ENCODE measurements at places on chromosomes 2 and 18. TPM values are rescaled to one million over a fixed set of nuclear protein-coding genes. Genes with fewer than 3 reads are reported as not detected.
A peak's percentile ranks its signal among the peaks of the same experiment; 100 is the strongest.

The CACNB4 gene
- total RNA-seq, result 1.6 TPM

DNA sequence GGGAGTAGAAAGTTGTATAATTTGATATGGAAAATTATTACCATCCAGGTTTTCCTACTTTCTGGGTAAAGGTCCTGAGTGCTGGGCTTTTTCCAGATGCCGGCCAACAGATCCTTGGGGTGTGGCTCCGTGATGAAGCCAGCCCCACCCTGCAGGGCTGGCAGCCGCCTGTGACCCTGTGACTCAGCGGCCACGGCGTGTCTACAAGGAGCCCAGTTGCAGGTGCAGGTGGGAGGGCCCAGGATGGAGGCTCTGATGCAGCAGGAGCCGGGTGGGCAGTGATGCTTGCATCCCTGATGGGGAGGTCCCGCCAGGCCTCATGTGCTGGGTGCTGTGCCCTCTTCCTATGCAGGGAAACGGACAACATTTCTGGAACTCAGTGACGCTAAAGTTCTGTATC is 96.0 kb upstream of the ALKAL2 start:
- H3K27ac ChIP-seq, result no peak overlapping the region
- no peak overlapping the region for H3K4me3 ChIP-seq
- H3K27me3 ChIP-seq, result no peaks in the 10 kb centered on the region
- H3K36me3 ChIP-seq, result no peaks in the 10 kb centered on the region
- DNase-seq, result no peak

- H3K36me3 ChIP-seq, result no peaks in the 10 kb centered on the region
- no peaks in the 10 kb centered on the region for H3K4me1 ChIP-seq
- no peak overlapping the region for H3K4me3 ChIP-seq
- no peaks in the 10 kb centered on the region for H3K27me3 ChIP-seq
- no peak overlapping the region for H3K27ac ChIP-seq
These were observed 75.6 kb upstream of the TTN start for GRCh38 chr2:178882666-178883440.

DNA sequence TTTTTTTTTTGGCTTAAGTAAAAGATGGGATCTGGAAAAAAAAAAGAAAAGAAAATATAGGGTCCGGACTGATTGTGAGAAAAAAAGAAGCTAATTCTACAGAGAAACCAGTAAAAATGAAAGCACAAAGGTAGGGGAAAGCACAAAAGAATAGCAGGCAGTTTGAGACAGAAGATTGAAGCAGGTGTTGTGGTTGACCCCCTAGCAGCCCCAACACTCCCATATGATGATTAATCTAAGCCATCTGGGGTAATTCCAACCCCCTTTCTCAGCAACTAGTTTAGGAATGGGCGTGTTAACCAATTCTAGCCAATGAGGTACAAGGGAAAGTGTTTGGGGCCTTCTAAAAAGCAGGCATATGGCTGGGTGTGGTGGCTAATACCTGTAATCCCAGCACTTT is 77.0 kb downstream of the MBD2 start:
- DNase-seq, result no peak
- H3K27me3 ChIP-seq, result no peaks in the 10 kb centered on the region
- H3K4me1 ChIP-seq, result no peaks in the 10 kb centered on the region
- H3K27ac ChIP-seq, result no peak overlapping the region

- no peaks in the 10 kb centered on the region for H3K27me3 ChIP-seq
- no peaks in the 10 kb centered on the region for H3K4me1 ChIP-seq
- no peak for DNase-seq
- H3K4me3 ChIP-seq, result no peak overlapping the region
These were observed 897.6 kb downstream of the BCL11A start for GRCh38 chr2:59655809-59656208.

GRCh38 chr2:123808243-123808642 is 216.8 kb upstream of the CNTNAP5 start:
- H3K27me3 ChIP-seq, result no peaks in the 10 kb centered on the region
- H3K36me3 ChIP-seq, result no peaks in the 10 kb centered on the region
- H3K4me1 ChIP-seq, result no peaks in the 10 kb centered on the region
- no peak overlapping the region for H3K4me3 ChIP-seq
- DNase-seq, result no peak

DNA sequence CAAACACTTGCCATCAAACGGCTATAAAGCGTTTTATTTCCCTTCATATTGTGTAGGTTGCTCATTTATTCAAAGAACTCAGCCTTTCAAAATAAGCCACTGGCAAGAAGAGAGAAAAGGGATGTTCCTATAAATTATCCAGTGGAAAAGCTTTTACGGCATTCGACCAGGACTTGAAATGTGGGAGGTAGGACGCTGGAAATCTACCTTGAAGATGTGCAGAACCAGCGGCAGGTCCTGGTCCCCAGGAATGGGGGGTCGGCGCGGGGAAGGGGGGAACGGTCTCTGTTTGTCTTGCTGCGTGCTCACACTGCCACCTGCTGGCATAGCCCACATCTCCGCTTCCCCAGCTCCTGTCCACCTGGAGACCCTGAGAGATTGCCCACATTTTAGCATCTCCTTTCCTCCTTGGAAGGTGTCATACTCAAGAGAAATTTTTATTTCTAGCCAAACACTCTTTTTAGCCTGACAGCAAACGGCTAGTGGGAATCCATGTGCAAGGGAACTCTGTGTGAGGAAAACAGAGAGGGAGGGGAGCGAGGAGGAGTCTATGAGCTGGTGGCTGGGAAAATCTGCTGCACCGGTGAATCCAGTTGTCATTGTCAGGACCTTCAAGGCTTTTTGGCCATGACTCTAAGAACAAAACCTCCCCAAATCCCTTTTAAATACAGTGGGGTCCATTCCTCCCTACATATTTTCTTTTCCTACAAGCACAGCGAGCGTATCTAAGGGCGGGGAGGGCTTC is 349.0 kb upstream of the PKDCC start:
- H3K4me1 ChIP-seq, result no peaks in the 10 kb centered on the region
- H3K27me3 ChIP-seq, result no peaks in the 10 kb centered on the region
- H3K27ac ChIP-seq, result no peak overlapping the region
- no peaks in the 10 kb centered on the region for H3K36me3 ChIP-seq

DNA sequence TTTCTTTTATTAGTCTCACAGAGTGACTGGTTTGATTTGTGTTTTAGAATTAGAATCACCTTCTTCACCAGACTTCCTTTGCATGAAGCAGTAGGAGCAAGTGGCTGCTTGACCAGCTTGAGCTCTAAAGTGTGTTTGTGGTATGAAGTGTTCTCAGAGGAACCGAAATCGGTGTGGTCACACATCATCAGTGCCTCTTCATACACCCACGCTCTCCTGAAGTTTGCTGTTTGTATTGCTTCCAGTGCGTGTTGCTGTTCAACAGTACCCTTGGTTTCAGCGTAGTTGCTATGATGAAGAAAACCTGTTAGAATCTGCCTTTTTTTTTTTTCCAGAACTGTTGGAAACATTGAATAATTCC is 77.9 kb downstream of the LIMS1 start:
- H3K4me3 ChIP-seq, result no peak overlapping the region
- H3K4me1 ChIP-seq, result peaks cover under 1% of the 10 kb centered on the region
- DNase-seq, result no peak
- no peaks in the 10 kb centered on the region for H3K36me3 ChIP-seq
- H3K27ac ChIP-seq, result peak overlapping the region; percentile 66

The SLC23A3 gene
- total RNA-seq, result 2.0 TPM

DNA sequence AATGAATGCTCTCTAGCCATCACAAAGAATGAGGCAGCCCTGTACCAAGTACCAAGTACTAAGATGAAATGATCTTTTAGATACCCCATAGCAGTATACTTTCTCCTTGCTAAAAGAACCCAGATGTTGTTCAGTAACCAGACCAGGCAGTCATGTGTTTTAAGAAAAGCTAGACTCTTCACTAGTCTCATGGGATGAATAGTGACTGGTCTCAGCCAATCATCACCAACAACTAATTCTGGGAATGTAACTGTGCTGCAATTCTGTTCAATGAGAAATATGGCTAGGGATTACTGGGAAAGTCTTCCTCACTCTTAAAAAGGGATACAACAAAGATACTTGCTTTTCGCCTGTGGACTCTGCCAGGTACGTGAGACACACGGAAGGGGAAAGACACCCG is 29.5 kb downstream of the MBOAT2 start:
- H3K36me3 ChIP-seq, result no peaks in the 10 kb centered on the region
- no peak for DNase-seq
- no peak overlapping the region for H3K4me3 ChIP-seq
- H3K4me1 ChIP-seq, result no peaks in the 10 kb centered on the region
- H3K27ac ChIP-seq, result no peak overlapping the region

The UCN gene
- total RNA-seq, result 0.80 TPM

GRCh38 chr2:234339011-234339410 is 157.9 kb downstream of the ARL4C start:
- no peaks in the 10 kb centered on the region for H3K4me1 ChIP-seq
- DNase-seq, result no peak
- no peaks in the 10 kb centered on the region for H3K36me3 ChIP-seq
- no peaks in the 10 kb centered on the region for H3K27me3 ChIP-seq
- H3K27ac ChIP-seq, result no peak overlapping the region
- H3K4me3 ChIP-seq, result no peak overlapping the region

The HOXD9 gene
- 2.4 TPM for total RNA-seq

- H3K27me3 ChIP-seq, result no peaks in the 10 kb centered on the region
- H3K4me3 ChIP-seq, result no peak overlapping the region
- no peak for DNase-seq
- H3K36me3 ChIP-seq, result no peaks in the 10 kb centered on the region
These were observed 124.9 kb downstream of the B3GNT2 start for GRCh38 chr2:62320657-62321357.

- H3K27ac ChIP-seq, result no peak overlapping the region
- H3K4me1 ChIP-seq, result no peaks in the 10 kb centered on the region
- peaks cover 6% of the 10 kb centered on the region for H3K36me3 ChIP-seq
- H3K4me3 ChIP-seq, result no peak overlapping the region
- no peaks in the 10 kb centered on the region for H3K27me3 ChIP-seq
These were observed 56.6 kb downstream of the EPG5 start for GRCh38 chr18:45910405-45911023.

DNA sequence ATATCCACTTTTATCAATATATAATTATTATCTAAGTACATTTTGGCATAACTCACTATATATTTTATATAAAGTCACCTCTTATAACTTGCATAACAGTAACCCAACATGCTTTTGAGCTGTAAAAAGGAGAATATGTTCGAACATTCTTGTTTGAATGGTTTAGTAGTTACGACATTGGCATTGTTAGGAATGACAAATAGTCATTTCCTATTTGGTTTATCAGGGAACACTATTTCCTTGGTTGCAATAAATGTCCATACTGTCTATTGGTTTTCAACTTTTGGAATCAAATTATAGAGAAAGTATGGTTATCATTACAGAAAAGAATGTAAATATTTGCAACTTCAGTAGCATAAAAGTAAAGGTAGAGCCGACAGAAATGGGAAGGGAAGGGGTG is 124.1 kb downstream of the PARD3B start:
- no peak overlapping the region for H3K27ac ChIP-seq
- H3K36me3 ChIP-seq, result no peaks in the 10 kb centered on the region
- no peak for DNase-seq
- no peaks in the 10 kb centered on the region for H3K27me3 ChIP-seq

GRCh38 chr2:216059233-216059834 is 22.3 kb downstream of the PECR start:
- no peaks in the 10 kb centered on the region for H3K27me3 ChIP-seq
- no peak overlapping the region for H3K4me3 ChIP-seq
- H3K36me3 ChIP-seq, result no peaks in the 10 kb centered on the region
- no peak for DNase-seq
- no peak overlapping the region for H3K27ac ChIP-seq

The CHPF gene
- 46.5 TPM for total RNA-seq
